HS-27A (cell line): ENCODE measurements at places on chromosomes 16 and 17.

DNA sequence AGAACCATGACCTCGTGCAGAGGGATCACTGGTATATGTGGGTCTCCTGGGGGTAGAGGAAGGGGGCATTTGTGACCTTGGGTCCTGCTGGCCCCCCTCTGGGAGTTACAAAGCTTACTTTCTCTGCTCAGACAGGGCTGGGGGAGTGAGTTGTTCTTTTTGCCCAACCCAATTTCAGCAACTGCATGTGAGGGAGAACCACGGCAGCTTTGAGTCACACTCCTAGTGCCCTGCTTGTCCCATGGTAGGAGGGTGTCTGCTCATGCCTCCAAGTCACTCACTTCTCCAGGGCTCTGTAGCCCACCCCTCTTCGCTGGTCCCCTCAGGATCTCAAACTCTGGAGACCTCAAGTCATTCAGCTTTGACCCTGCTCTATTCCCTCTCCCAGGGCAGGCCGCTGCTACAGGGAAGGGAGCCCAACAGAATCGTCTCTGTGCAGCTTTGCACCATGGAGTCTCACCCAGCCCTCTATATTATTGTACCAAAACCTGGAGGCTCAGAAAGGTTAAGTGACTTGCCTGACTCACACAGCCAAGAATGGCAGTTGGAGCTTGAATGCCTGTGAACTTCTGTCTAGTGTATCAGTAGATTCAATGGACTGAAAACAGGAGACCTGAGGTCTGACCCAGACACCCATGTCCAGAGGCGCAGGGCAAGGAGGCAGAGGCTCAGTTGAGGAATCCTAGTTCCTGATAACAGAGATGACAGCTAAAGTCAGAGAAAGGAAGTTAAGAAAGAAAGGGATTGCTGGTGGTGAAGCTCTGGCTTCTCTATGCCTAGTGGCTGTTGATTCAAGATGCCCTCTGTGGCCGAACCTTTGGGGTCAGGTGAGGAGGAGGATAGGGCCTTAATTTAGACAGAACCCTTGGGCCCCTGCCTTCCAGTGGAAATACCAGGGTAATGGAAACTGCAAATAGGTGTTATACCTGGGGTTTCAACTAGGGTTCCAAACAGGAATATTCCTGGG is 14.6 kb upstream of the ETV4 start:
- no peak for DNase-seq

DNA sequence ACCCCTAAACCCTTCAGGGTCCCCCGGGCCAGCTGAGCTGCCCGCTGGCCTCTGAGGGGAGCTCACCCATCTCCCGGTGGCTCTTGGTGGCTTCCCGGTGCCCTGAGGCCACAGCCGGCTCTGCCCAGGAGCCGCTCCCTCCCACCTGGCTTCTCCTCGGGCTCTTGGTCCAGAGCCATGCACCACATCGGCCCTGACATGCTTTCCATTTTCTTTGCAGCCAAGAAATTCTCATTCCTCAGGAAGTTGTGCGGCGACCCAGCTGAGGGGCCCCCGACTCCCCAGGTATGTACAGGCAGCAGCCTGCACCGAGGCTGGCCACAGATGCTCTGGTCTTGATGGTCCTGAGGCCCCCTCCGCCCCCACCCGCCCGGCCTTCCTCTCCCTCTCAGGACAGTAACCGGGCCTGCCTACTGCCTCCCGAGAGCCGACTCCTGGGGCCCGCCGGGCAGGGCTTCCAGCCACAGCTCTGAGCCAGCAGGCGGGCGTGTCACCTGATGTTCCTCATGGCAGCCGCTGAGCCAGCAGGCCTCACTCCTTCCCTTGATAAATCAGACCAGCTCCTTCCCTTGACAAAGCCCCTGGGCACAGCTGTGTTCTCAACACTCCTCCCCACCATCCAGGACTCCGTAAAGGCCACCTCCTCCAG is 28.4 kb upstream of the ZFPM1 start:
- no peak for DNase-seq

DNA sequence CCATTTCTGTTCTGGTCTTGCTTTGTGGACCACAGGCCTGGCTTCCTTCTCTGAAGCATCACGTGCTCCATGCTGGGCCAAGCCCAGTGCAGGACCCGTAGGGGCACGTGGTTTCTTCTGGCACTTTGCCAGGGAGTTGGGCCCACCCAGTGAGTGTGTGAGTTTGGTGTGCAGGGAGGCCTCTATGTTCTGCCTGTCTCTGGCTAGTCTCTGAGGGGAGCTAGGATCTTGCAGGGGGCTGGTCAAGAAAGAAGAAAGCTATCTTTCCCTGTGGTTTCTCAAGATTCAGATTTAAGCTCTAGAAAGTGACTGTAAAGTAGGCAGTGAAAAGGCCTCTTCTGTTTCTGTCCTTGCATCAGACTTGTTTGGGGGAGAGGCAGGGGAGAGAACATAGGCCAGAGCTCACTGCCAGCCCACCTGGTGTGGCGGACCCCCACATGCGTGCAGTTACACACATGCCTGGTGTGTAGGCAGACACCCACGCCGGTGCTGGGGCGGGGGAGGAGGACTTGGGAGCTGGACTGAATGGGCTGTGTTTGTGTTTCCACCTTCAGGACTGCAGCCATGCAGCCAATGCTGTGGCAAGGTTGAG is 11.8 kb downstream of the LASP1 start:
- DNase-seq, result no peak

DNA sequence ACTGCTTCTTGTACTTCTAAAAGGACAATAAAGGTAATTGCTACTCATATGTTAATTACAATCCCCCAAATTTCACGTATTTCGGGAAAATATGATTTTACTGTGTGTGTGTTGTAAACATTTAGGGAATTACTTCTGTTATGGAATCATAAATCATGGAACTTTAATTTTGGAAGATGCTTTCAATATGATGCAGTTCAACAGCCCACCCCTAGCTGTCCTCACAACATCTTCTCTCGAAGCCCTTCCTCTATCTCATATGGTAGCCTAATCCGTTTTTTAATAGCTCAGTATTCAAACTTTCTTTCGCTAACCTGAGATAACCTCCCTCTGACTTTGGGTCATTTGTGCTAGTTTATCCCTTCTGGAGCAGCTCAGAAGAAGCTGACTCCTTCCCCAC is 78.4 kb downstream of the ANKFN1 start:
- DNase-seq, result no peak

DNA sequence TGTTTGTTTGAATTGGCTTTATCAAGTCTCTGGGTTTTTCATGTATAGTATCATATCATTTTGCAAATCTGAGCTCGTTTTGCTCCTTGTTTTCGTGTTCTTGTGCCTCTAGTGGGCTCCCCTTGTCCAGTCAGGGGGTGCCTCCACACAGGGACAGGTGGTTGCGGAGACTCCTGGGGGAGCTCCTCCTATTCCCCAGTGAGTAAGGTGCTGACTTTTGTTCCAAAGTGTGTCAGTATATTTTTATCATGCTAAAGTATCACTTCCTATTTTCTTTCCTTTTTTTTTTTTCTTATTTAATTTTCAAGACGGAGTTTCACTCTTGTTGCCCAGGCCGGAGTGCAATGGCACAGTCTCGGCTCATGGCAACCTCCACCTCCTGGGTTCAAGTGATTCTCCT is 30.3 kb upstream of the IL17C start:
- DNase-seq, result no peak

- no peak for DNase-seq
Observed at GRCh38 chr16:86096850-86097249, 197.9 kb downstream of the IRF8 start.

- no peak for DNase-seq
Observed at GRCh38 chr17:48643697-48644012, 17.5 kb upstream of the HOXB9 start.

DNA sequence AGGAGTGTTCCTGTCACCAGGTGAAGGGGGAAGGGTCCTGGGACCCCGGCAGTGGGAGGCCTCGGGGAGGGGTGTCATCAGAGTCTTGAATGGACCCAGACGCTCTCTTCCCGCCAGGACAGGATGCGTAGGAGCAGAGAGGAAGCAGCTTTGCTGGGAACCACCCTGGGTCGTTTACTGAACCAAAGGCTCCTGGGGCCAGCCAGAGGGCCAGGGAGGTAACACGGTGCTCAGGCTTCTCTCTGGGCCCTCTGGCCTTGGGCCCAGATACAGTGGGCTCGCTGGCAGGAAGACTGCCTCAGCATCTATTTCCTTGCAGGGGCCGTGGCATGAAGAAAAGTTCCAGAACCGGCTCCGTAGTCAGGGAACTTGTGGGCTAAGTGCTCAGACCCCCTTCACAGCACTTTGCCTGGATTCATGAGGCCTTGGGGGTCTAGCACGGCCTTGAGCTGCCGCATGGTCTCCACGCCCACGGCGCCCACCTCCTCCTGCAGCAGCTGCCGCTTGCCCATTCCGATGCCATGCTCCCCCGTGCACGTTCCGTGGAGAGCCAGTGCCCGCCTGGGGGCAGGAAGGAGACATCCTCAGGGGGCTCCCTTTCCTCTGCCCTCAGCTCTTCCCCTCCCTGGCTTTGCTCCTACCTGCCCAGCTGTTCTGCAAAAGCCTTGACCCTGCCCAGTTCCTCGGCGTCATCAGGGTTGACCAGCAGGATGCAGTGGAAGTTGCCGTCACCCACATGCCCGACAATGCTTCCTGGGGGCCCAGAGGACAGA is 4.4 kb downstream of the LDHD start:
- DNase-seq, result no peak

GRCh38 chr16:27355610-27356009 is 41.8 kb downstream of the IL4R start:
- DNase-seq, result no peak
